OCI-M1 (cell line): ENCODE measurements at places on chromosomes 16 and 17.

GRCh38 chr16:30523768-30524574 is 2.4 kb downstream of the ZNF768 start:
- no peak for DNase-seq

DNA sequence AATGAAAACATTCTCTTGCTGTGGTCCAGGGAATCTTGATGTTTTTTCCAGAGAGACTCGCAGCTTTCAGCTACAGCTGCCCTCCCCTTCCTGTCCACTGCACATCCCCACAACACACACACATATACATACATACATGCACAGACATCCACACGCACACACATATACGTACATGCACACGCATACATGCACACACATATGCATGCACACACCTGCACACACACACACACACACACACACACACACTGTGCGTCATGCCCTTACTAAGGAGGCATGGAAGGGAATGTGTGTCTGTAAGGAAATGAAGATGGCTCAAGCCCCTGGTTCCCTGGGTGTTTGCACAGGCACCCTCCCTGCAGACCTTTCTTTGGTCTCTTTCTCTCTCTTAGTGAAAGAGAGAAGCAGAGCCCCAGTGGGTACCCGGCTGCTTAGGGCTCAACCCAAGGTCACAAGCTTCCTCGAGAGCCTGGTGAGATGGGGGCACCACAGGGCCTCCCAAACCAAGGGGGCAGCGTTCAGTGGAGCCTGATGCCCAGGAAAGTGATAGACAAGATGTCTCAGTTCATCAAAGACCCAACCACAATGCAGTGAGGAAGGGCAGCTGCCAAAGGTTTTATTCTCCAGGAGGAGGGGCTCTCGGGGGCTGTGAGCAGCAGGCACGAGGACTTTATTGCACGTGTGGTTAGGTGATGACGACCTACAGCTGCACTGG is 33.3 kb downstream of the TNFRSF13B start:
- DNase-seq, result no peak

GRCh38 chr17:43632221-43632620 is 29.5 kb downstream of the MEOX1 start:
- DNase-seq, result no peak

GRCh38 chr16:2824626-2825025 is 5.5 kb upstream of the ZG16B start:
- no peak for DNase-seq

DNA sequence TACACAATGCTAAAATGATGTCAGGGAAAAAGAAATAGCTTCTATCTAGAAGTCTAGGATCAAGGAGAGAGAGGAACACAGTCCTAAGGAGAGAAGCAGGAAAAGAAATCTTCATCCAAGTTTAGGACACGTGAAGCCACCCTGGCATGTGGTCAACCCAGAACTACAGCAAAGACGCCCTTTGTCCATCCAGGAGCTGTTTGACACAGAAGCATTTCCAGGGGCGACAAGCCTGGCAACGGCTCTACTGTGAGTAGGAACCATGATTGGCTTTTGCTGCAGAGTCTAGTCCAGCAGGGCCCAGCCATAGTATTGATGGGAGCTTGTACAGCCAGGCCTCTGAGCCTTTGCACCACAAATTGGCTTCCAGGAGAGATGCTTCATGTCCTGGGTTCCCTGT is 185.4 kb upstream of the RPL38 start:
- DNase-seq, result no peak

DNA sequence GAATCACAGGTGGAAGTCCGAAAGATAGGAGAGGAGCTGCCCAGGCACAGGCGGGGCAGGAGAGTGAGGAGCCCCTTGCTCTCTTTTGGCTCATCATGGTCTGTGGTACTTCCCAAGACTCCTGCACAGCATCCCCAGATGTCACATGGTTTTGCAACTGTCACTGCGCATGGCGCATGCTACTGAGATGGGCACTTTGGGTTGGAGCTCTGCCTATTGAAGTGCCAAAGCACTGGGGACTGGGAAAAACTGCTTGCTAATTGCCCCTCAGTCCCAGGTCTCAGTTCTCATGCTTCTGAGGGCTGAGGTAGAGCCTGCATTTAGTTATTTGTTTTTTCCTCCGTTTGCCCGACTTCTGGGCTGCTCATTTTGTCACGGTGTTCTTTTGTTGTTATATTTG is 156.8 kb upstream of the CDH13 start:
- DNase-seq, result no peak

DNA sequence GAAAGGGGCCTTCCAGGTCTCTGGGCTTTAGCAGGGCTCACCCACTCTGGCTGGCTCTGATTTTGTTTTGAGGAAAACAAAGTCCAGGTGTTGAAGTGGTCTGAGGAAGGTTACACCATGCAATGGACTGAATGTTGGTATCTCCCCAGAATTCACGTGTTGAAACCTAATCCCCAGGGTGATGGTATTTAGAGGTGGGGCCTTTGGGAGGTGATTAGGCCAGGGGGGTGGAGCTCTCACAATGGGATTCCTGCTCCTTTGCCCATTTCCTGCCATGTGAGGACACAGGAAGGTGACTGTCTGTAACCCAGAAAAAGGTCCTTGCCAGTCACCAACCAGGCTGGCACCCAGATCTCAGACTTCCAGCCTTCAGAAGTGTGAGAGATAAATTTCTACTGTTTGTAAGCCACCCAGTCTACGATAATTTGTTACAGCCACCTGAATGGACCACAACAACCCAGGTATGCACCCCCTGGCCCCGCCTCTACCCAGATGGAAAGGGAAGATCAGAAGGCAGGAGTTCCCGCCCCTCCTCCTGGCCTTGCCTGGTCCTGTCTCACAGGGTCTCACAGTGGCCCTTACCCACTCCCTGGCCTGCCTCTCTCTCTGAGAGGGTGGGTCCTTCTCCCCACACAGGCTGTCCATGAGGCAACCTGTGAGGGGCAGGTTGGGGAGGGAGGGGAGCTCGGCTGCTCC is 32.0 kb downstream of the LRRC75A start:
- DNase-seq, result no peak

DNA sequence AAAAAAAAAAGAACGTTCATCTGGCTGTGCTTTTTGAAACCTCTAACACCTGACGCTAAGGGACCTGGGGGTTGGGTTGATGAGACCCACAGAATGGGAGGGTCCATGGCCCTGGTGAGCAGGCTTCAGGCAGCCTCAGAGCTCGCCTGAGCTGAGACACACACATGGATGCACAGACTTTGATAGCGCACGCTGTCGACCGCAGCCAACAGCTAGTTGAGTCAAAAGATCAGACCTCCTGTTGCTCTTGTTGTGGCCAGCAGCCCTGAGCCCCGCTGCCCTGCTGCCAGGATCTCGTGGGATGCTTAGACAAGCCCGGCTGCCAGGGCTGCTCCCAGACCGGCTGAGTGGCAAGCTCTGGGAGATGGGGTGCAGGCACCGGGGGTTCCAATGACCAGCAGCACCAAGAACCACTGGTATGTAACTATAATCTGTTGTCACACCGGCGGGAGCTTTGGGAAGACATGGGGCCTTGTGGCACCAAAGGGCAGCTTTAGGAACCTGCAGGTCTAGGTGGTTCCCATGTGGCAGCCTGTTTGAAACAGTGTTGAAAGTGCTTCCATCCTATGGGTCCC is 20.0 kb upstream of the MEAK7 start:
- DNase-seq, result no peak

GRCh38 chr16:74903120-74903519 is 81.8 kb downstream of the WDR59 start:
- no peak for DNase-seq

DNA sequence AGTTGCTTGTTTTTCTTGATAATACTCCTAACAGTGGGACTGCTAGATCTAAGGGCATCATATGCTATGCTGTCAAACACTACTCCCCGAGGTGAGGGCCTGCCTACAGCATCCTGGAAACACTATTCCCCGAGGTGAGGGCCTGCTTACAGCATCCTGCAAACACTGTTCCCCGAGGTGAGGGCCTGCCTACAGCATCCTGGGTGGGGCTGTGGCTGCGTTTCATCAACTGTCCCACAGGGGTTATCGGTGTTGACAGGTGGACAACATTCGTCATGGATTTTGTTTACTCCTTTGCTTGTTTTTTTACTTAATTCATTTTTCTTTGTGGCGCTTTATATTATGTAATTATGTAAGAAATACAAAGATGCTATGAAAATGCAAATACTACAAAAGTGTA is 22.5 kb downstream of the NPRL3 start:
- no peak for DNase-seq

DNA sequence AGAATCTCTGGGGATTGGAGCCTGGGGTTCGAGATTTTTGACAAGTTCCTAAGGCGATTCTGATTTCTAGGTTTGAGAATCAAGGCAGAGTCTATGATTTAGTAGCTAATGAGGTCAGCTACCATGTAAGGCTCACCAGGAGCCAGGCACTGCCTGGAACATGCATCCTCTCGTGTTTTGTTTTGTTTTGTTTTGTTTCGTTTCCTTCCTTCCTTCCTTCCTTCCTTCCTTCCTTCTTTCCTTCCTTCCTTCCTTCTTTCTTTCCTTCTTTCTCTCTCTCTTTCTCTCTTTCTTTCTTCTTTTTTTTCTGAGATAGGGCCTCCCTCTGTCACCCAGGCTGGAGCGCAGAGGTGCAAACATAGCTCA is 39.1 kb downstream of the SRCIN1 start:
- no peak for DNase-seq

DNA sequence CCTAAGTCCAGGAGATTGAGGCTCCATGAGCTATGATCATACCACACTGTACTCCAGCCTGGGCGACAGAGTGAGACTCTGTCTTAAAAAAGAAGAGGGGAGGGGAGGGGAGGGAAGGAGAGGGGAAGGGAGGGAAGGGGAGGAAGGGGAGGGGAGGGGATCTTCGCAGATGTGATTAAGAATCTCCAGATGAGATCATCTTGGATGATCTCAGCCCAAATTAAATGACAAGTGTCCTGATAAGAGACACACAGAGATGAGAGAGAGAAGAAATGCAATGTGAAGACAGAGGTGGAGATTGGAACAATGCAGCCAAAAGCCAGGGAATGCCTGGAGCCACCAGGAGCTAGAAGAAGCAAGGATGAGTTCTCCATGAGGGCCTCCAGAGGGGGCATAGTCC is 70.1 kb downstream of the EMP2 start:
- DNase-seq, result no peak

GRCh38 chr16:50839920-50840729 is 98.2 kb downstream of the CYLD start:
- DNase-seq, result peak; percentile 43

GRCh38 chr17:21215935-21216334 is 2.0 kb upstream of the TMEM11 start:
- DNase-seq, result no peak

- peak; percentile 77 for DNase-seq
Measured at GRCh38 chr16:57475711-57476339, 10.5 kb downstream of the DOK4 start.
